A172 (cell line): ENCODE measurements at places on chromosomes 6 and 20. TPM values are rescaled to one million over a fixed set of nuclear protein-coding genes. Genes with fewer than 3 reads are reported as not detected.

Gene SNAP25
- 0.12 TPM in 1 of 2 replicates, not detected in the other for total RNA-seq

Gene ELOVL4
- total RNA-seq, result 2.4 and 3.6 TPM in 2 replicates

Gene NRSN1
- total RNA-seq, result not detected in 2 replicates

Gene L3MBTL1
- total RNA-seq, result 2.4 and 5.0 TPM in 2 replicates

Gene VNN1
- total RNA-seq, result 0.31 and 0.71 TPM in 2 replicates

Gene TOP1
- total RNA-seq, result 16.7 and 17.9 TPM in 2 replicates

Gene PTCRA
- not detected in 2 replicates for total RNA-seq

Gene ZNF831
- total RNA-seq, result not detected in 2 replicates

Gene MRPL2
- total RNA-seq, result 29.9 and 30.7 TPM in 2 replicates

Gene TAAR9
- not detected in 2 replicates for total RNA-seq

Gene JPH2
- total RNA-seq, result 3.1 and 4.8 TPM in 2 replicates

Gene SMLR1
- not detected in 2 replicates for total RNA-seq

Gene CST5
- total RNA-seq, result not detected in 2 replicates

Gene FOXF2
- not detected in 2 replicates for total RNA-seq

Gene NOX3
- total RNA-seq, result not detected in 2 replicates

Gene TRIM27
- total RNA-seq, result 59.1 and 66.4 TPM in 2 replicates

Gene C20orf204
- 0.89 and 1.2 TPM in 2 replicates for total RNA-seq

Gene SIRT5
- 7.0 and 9.2 TPM in 2 replicates for total RNA-seq

Gene MUCL3
- 0.43 TPM in 1 of 2 replicates, not detected in the other for total RNA-seq

Gene RIMS4
- total RNA-seq, result 0.02 TPM in 1 of 2 replicates, not detected in the other

Gene CLDN20
- not detected in 2 replicates for total RNA-seq

Gene BPIFB4
- not detected in 2 replicates for total RNA-seq

Gene NHSL1
- 2.6 and 10.4 TPM in 2 replicates for total RNA-seq

Gene VSX1
- total RNA-seq, result 0.10 TPM in 1 of 2 replicates, not detected in the other

Gene TUBE1
- 12.9 and 20.0 TPM in 2 replicates for total RNA-seq

Gene ELMO2
- total RNA-seq, result 33.4 and 44.9 TPM in 2 replicates

Gene PDYN
- not detected in 2 replicates for total RNA-seq

Gene BCAS1
- total RNA-seq, result 0.07 TPM in 1 of 2 replicates, not detected in the other

Gene CHD6
- total RNA-seq, result 17.0 and 19.1 TPM in 2 replicates
